ENCODE measurements at places on chromosomes 7 and 10.

DNA sequence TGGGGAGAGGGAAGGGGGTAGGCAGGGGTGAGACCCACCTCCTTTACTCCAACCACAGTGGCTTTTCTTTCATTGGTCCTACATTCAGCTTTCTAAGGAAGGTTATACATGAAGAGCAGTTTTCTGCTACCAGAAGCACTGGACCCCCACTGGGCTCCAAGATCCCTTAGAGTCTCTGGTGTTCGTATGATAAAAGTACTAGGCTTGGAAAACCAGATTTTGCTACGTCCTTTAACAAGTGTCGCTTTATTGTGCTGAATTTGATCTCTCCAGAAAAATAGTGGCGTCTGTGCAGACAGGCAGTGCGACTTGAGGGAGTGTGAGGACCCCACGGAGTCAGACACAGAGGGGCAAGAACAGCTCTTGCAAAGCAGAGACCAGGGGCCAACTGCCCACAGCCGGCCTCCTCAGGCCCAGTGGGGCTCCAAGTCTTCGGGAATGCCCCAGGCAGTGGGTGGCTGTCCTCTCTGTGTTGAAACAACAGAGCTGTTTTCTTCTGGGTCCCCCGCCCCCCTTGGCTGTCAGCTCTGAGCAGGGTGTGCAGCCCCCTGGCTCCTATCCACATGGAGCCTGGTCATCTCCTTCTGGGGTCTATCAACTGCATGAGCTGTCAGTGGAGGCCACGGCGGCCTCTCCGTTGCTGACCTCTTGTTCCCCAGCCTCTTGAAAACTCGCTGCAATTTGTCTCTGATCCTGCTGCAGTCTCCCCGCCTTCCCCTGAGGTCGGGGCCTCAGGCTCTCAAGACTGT, 333.2 kb downstream of the RPS24 start:
- no peak for DNase-seq

DNA sequence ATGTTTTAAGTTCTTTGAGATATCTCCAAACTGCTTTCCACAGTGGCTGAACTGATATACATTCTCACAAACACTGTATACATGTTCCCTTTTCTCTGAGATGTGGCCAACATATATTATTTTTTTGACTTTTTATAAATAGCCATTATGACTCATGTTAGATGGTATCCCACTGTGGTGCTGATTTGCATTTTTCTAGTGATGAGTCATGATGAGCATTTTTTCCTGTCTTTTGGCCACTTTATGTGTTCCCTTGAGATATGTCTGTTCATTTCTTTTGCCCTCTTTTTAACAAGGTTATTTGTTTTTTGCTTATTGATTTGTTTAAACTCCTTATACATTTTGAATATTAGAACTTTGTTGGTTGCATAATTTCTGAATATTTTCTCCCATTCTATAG, 1055.1 kb downstream of the NXPH1 start:
- no peak for DNase-seq

- DNase-seq, result no peak
Measured at GRCh38 chr10:1367938-1368841, 312.0 kb downstream of the WDR37 start.

- DNase-seq, result no peak
Measured at GRCh38 chr10:31602541-31603234, 283.7 kb downstream of the ZEB1 start.

All from anterior cingulate cortex (tissue), 58 donors.